ENCODE measurements at places on chromosomes 6 and 20. TPM values are rescaled to one million over a fixed set of nuclear protein-coding genes. Genes with fewer than 3 reads are reported as not detected.

Gene SAMHD1
- 133 TPM for total RNA-seq

Gene SNRNP48
- 14.9 TPM for total RNA-seq

Gene SLC12A5
- total RNA-seq = not detected

Gene IGF2R
- total RNA-seq = 182 TPM

Gene TCEA2
- total RNA-seq = 14.2 TPM

Gene UBE2C
- 22.2 TPM for total RNA-seq

Gene ARHGAP40
- total RNA-seq = not detected

Gene TUBB1
- not detected for total RNA-seq

Gene TULP1
- total RNA-seq = not detected

Gene NRSN1
- not detected for total RNA-seq

Gene FLOT1
- 148 TPM for total RNA-seq

Gene TNFRSF6B
- total RNA-seq = 0.67 TPM

Gene PLA2G7
- under 0.01 TPM for total RNA-seq

Gene EGFL8
- total RNA-seq = 92.7 TPM

Gene TSHZ2
- not detected for total RNA-seq

Gene BMP2
- 0.31 TPM for total RNA-seq

Gene C6orf132
- total RNA-seq = 0.34 TPM

Gene FKBP5
- total RNA-seq = 12.4 TPM

Gene FOXQ1
- total RNA-seq = under 0.01 TPM

Gene HDGFL1
- not detected for total RNA-seq

Gene SPATA25
- not detected for total RNA-seq

Gene TREML1
- total RNA-seq = not detected
